ENCODE measurements at places on chromosomes 4 and X. TPM values are rescaled to one million over a fixed set of nuclear protein-coding genes. Genes with fewer than 3 reads are reported as not detected.

YY2 gene
- total RNA-seq = 1.4 TPM

POU4F2 gene
- not detected for total RNA-seq

TMPRSS11D gene
- not detected for total RNA-seq

PGM2 gene
- total RNA-seq = 28.5 TPM

GRCh38 chr4:30543057-30543456 is 177.1 kb upstream of the PCDH7 start:
- H3K36me3 ChIP-seq = no peaks in the 10 kb centered on the region
- H3K4me3 ChIP-seq = no peak overlapping the region
- DNase-seq = no peak
- H3K27ac ChIP-seq = no peak overlapping the region
- peaks cover 9% of the 10 kb centered on the region for H3K4me1 ChIP-seq
- H3K27me3 ChIP-seq = no peaks in the 10 kb centered on the region

DNA sequence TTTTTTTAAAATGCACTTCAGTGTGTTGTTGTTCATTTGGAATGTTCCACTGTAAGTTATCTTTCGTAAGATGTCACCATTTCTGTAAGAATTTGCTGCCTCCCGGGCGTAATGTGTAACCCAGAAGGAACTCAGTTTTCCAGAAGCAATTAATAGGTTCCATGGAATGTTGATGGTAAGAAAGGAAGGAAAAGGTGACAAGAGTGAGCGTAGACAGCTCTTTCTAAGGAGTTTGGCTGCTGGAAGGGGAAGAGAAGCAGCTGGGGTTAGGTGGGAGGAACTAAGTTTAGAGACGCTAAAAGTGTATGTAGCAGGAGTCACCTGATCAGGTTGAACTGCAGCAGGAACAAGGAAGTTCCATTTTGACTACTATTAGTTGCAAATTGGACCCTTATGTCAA is 35.9 kb downstream of the PNMA5 start:
- no peak for DNase-seq
- H3K36me3 ChIP-seq = no peaks in the 10 kb centered on the region
- peaks cover 5% of the 10 kb centered on the region for H3K27me3 ChIP-seq

GRCh38 chr4:177455561-177455970 is 13.3 kb upstream of the AGA start:
- H3K4me1 ChIP-seq = peaks cover 29% of the 10 kb centered on the region
- no peak overlapping the region for H3K4me3 ChIP-seq
- no peak for DNase-seq
- no peak overlapping the region for H3K27ac ChIP-seq
- H3K36me3 ChIP-seq = peaks cover 4% of the 10 kb centered on the region
- H3K27me3 ChIP-seq = no peaks in the 10 kb centered on the region

DNA sequence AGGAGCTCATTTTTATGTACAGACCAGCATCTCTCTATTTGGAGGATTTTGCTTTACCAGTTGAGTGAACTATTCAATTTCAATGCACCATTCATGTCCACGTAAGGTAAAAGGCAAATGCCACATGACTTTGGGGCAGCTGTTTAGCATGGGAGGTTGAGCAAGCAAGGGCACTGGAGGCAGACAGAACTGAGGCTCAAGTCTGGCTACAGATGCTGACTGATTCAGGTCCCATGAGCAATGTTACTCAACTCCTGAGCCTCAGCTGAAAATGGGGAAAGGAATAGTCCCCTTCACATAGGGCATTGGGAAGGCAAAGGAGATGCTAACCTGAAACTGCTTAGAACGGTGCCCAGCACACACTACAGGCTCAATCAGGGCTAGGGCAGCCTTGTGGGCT is 93.0 kb upstream of the MTM1 start:
- H3K27me3 ChIP-seq = no peaks in the 10 kb centered on the region
- no peak for DNase-seq
- no peaks in the 10 kb centered on the region for H3K36me3 ChIP-seq
- no peak overlapping the region for H3K27ac ChIP-seq

DNA sequence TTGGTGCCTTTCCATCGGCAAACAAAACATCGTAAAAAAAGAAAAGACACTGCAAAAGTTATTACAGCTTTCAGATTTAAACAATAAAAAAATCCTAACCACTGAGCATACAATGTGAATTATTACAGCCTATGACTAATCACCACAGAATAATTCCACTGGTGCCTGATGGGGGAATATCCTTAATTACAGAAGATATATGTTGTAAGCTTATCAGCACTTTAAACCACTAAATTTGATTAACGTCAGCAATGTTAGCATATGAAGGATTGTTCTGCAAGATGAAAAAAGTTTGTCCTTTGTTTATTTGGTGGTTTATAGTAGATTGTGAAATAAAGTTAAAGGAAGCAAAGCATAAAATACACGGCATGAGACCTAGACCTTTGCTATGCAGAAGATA is 210.2 kb upstream of the ADAMTS3 start:
- no peak for DNase-seq
- H3K27ac ChIP-seq = no peak overlapping the region
- H3K36me3 ChIP-seq = no peaks in the 10 kb centered on the region

- peak; percentile 62 for DNase-seq
- H3K36me3 ChIP-seq = no peaks in the 10 kb centered on the region
- peaks cover 23% of the 10 kb centered on the region for H3K27me3 ChIP-seq
- peak overlapping the region; percentile 70 for H3K4me3 ChIP-seq
- H3K4me1 ChIP-seq = 0 out of 2 replicates have a peak, but pooled peaks cover 4% of the 10 kb centered on the region
These were observed 66.1 kb downstream of the DNAAF6 start for GRCh38 chrX:107272431-107272921.
